Thymus (tissue), 14 donors: ENCODE measurements at places on chromosomes 5 and 9.

DNA sequence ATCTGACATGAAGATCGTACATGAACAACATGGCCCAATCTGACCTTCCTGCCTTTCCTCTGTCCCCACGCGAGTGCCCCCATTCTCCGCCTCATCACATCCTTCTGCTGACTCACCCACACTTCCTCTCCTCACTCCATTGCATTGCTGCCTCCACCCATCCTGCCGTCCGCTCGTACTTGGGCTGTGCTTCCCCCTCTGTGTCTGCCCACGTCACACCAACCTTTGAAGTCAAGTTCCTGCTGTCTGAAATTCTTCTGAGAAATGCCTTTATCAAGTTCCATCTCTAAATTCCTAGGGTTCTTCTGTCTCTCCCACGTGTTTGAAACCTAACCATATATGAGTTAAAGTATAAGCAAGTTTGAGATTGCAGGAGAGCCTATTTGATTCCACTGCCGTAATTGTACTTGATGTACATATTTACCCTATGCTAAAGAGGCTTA is 18.0 kb upstream of the STARD4 start:
- DNase-seq: no peak

DNA sequence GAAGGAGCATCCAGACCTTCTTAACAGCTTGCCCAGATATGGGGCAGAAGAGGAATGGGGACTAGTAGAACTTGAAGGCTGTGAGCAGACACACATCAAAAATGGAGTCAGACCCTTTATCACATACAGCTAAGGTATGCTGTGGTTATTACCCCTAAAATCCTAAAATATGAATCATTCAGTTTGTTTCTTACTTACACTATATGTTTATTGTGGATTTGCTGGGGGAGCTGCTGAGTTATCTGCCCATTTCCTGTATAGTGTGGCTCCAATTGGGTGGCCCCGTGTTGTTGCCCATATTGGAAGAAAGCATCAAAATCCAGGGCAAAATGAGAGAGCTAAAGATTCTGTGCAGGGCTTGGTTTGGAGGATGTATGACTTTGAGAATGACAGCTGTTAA is 56.9 kb downstream of the AP3S1 start:
- DNase-seq: no peak

DNA sequence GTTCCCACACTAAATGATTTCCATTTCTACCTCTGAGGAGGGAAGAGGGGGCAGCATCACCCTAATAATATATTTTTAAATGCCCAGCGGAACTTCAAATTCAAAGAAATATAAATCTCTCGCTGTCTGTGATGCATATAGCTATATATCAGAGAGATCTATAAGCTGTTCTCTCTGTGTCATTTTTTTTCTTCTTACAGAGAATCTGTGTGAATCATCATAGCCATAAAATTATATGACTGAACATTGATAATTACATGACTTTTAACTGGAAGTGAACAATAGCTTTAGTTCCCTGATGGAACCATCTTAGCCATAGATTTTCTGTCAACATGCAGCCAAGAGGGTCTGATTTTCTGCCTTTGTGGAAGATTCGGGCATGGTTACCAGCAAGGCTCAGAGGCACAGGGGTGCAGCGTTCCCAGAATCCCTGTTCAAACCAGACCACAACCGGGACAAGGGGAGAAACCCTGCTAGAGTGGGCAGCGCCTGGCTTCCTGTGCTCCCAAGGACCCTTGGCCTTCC is 93.7 kb upstream of the OSMR start:
- no peak for DNase-seq

DNA sequence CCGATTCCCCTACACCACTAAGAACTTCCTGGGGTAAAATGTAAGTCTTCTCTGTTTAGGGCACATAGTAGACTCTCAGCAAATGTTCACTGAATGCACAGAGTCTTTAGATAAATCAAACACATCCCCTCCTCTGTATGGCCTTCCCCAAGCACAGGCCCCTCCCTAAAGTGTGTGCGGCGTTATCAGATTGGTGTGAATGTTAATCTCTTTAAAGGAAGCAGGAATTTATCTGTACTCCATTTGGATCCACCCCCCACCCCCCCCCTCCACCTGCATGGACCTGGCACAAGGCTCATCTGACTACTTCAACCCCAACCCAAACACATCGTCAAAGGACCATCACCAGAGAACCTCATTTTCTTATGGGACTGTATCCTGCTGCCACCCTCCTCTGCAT is 6.3 kb downstream of the PCDH1 start:
- no peak for DNase-seq

DNA sequence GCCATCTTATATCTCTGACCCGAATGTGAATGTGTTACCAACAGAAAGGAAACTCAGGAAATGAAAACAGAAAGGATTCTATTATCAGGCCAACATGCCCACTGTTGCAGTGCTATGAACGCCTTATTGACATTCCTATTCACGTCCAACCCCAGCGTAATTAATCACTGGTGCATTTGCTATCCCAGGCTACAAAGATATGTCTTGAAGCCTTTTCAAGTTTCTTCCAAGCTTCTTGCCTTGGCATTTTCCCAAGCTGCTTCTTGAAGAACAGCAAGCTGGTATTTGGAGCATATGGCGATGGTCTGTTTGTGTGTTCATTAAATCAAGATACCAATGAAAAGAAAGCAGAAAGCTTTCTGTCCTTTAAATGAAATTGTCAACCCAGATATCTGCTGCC is 579.2 kb upstream of the ZNF462 start:
- no peak for DNase-seq

DNA sequence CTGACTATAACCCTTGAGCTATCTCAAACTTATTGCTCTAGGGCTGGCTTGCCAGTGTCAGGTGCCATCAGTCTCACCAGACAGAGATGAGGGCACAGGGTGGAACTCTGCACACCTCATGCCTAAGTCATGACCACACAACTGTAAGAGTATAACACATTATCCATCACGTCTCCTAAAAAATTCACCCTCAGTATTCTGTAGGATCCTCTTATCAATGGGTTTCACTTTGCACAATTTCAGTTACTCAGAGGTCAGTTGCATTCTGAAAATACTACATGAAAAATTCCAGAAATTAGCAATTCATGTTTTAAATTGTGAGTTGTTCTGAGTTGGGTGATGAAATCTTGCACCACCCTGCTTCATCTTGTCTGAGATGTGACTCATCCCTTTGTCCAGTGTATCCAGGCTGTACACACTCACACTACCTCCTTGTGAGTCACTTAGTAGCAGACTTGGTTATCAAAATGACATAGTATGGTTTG is 690.9 kb upstream of the CDH18 start:
- no peak for DNase-seq

- no peak for DNase-seq
Measured at GRCh38 chr9:70924895-70925547, 196.4 kb downstream of the TRPM3 start.
